ENCODE measurements at places on chromosomes 6 and 20.

DNA sequence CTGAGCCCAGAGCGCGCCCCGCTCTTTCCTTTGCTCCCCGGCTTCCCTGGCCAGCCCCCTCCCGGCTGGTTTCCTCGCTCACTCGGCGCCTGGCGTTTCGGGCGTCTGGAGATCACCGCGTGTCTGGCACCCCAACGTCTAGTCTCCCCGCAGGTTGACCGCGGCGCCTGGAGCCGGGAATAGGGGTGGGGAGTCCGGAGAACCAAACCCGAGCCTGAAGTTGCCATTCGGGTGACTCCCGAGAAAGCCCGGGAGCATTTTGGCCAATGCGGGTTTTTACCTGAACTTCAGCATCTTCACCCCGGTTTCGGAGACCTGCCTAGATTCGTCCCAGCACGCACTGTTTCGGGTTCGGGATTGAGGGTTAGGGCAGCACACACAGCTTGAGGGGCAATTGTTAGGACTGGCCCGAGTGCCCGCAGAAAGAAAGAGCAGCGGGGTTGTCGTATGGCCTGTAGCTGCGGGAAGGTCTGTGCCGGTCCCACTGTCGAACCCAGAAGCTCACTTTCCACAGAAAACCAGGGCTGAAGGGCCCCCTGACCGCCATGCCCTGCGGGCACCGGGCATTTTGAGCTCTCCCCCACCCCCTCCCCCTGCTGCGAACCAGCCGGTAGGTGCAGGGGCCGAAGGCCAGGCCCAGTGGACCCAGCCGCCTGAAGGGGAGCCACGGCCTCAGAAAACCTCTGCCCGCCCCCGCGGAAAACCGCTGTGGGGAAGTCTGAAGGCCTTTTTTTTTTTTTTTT lies 2.1 kb downstream of the FOXP4 start:
- peak; percentile 30 for DNase-seq

DNA sequence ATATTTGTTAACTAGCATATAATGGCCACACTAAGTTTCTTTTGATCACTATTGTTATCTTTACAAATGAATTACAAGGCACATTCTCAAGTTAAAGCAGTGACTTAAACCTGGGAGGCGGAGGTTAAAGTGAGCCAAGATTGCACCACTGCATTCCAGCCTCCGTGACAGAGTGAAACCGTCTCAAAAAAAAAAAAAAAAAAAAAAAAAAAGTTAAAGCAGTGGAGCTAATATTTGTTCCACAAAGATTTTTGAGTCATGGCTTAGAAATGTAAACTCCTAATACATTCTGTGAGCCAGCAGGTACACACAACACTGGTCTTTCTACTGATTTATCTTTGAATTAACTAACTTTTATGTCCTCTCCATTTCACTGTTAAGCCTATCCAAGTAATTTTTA lies 221.7 kb upstream of the HTR1E start:
- no peak for DNase-seq

GRCh38 chr20:2307136-2307535 lies 11.3 kb downstream of the TGM3 start:
- no peak for DNase-seq

DNA sequence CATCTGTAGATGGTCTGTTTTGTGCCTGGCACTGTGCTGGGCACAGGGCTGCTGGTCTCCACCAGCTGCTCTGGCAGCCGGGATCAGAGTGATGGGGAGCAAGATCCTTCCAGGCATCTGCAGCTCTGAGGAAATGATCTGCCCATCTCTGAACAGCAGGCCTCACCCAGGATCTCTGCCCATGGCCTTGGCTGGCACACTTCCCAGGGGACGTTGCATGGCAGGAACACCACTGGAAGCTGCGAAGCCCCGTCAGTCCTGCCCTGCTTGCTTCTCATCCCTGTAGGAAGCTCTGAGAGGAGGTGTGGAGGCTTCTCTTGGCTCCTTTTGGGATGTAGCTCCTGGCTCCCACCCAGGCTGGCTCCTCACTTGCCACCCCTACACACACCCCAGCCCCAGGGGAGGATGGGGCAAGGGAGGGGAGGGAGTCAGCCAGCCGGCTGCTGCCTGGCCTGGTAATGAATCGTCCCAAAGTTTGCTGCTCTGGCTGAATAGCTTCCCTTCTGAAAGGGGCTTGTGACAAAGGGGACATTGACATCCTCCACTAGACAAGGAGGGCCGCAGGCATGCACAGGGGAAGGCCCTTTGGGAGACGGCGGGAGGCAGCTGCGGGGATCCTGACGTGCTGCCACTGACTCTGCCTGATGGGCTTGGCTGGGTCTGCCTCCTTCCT lies 108.9 kb downstream of the VEGFA start:
- no peak for DNase-seq

GRCh38 chr6:22954749-22955385 lies 385.5 kb downstream of the HDGFL1 start:
- no peak for DNase-seq

- DNase-seq: no peak
These were observed 36.6 kb downstream of the CRISP2 start for GRCh38 chr6:49676671-49677281.

GRCh38 chr6:144530118-144530517 lies 245.0 kb downstream of the UTRN start:
- DNase-seq: no peak

GRCh38 chr6:77341058-77341986 lies 122.0 kb downstream of the HTR1B start:
- DNase-seq: no peak

GRCh38 chr6:144331491-144331969 lies 46.4 kb downstream of the UTRN start:
- DNase-seq: no peak

DNA sequence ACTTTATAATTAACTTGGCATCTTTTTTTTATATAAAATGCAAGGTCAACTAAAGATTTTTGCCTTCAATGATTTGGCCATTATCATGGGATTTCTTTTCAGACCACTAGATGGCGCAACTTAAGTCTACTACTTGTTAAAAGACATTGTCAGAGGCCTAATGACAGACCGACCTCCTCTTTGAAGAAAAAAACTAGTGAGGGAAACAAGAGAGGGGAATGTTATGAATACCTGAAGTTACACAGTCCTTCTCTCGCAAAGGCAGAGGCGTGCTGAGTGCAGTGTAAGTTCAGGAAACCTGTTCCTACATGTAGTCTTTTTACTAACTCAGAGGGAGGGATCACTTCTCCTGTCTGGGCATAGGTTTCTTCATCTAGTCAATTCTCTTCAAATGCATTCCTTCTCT lies 9.3 kb downstream of the TRAPPC3L start:
- peak; percentile 8 for DNase-seq

DNA sequence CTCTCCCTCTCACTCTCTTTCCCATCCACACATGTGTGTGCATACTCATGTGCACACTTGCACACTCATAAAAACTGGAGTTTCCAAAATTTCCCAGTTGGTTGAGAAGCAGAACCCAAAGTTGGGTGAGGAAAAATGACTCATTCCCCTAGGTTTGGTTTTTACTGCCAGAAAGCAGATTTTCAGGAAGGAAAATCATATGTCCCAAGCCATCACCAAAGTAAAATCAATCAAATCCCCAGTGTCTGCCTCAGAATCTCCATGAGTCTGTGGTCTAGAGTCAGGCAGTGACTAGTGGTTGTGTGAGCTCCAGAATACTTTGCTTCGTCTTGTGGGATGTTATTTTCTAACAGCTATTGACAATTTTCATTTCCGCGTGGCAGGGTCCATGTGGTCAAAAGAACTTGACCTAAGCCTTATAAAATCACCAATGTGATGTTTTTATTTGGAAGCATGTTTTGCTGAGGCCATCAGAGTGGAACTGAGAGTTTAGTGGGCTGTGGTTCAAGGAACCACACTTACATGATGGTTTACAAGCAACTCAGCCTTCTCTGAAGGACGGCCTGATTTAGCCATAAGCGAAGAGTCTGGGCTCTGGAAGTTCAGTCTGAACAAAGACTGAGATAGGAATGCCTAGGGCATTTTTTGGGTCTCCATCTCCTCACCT lies 81.9 kb upstream of the CCN6 start:
- DNase-seq: no peak

- DNase-seq: no peak
These were observed 76.5 kb downstream of the ADAT2 start for GRCh38 chr6:143374014-143374413.

DNA sequence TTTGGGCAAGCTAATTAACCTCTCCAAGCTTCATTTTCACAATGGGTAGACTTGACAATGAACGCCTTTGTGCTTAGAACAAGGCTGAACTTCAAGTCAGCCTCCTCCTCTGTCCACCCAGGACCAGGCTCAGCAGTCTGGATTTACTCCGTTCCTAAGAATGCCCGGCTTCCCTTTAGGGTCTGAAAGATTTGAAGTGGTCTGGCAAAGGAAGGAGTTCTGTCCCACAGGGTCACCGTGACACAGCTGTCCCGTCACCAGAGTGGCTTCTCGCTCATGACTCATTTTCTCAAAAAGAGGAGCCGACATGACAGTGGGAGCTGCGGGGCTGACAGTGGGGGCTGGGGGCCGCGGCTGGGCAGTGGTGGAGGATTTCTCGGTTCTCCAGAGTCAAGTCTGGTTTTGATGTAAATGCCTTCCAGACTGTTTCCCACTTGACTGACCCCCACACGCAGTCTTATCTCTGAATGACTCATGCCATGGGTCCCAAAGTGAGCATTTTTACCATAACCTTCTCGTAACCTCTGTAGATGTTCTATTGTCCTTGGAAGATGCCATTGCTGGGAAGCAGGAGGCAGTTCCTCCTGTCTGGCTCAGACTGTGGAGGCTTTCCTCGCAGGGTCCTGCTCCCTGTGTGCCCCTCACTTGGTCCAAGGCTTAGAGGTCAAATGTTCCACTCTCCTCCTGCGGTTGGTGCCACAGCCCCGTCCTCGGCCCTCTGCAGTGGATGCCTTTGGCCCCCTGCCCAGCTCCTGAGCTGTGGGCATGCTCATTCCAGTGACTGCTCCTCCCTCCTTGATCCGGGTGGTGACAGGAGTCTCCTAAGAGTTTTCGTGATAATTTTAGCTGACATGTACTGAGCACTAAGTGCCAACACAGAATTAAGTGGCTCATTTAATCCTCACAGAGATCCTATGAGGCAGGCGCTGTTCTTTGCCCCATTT lies 253.1 kb downstream of the FNDC1 start:
- DNase-seq: no peak

DNA sequence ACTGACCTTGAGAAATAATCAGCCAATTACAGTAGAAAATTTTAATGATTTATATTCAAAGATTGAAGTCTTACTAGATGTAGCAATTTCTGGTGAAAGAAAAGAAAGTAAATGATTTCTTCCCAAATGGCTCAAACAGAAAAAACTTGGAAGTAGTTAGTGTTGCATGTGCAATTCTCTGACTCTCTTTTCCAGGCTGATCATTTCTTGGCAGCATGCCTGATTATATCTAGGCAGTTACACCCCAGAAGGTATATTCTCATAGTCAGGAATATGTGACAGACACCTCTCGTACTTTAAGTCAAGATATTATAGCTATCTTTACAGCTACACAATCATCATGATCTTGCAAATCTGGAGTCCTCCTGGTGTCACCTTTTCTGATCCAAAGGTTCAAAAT lies 122.9 kb downstream of the PDE7B start:
- DNase-seq: no peak

DNA sequence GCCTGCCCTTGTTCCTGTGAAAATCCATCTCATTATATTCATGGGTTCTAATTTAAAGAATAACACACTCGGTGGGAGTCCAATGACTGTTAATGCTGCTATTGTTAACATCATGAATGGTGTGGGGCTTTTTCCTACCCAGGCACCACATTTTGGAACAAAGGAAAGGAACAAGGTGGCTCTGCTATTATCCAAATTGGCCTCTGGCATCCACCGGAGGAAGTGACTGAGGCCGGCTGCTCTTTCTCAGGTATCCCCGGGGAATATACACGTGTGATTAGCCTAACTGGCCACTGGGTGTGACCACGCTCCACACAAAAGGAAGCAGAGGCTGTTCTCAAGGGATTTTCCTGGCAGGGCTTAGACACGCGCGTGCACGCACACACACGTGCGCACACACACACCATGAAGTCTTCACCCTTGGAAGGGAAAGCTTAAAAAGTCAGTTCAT lies 601.2 kb upstream of the ARID1B start:
- no peak for DNase-seq

DNA sequence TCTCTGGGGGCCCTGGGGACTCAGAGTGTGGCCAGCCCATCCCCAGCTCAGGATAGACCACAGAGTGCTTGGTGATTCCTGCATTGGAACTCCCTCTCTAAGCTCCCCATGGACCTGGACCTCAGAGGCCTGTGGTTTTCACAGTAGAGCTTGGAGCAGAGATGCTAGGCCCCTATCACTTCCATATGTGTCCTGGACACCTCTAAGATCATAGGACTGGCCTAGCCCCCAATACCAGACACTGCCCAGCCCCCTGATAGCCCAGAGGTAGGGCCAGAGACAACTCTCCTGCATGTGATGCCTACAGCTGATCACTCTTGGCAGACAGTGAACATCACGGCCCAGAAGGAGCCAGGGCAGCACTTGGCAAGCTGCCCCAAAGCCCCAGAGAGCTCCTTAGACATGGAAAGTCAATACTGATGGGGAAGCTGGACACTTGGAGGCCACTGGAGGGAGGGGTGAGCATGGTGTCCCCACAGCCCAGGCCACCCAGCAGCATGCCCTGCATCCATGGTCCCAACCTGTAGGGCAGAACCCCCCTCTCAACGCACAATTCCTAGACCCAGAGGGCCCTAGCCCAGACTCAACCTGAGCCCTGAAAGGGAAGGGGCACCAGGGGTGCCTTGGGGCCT lies 27.1 kb downstream of the UBD start:
- DNase-seq: peak; percentile 41

GRCh38 chr6:11324453-11325015 lies 92.1 kb upstream of the NEDD9 start:
- peak; percentile 73 for DNase-seq

GRCh38 chr6:44452725-44453124 lies 65.2 kb downstream of the CDC5L start:
- no peak for DNase-seq

GRCh38 chr6:7846966-7847818 lies 63.4 kb downstream of the TXNDC5 start:
- DNase-seq: no peak

GRCh38 chr20:38267296-38267695 lies 6.8 kb upstream of the KIAA1755 start:
- DNase-seq: no peak

GRCh38 chr6:19734519-19734918 lies 102.7 kb upstream of the ID4 start:
- no peak for DNase-seq

DNA sequence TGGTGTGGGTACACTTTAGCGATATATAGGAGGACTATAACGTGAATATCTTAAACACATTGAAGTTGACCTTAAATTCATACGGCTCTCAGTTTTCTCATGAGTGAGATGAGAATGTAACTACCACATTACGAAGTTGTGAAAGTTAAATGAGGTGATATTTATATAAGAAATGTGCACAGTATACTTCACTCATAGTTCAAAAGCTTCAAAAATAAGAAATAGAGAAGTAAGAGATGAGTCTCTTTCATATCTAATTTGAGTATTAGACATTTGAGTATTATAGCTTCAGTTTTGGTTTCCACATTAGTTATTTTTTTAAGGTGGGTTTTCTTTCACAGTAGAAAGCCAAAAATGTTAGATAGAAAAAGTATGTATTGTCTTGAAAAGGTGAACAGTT lies 183.3 kb downstream of the NKAIN2 start:
- DNase-seq: no peak

Measured in stimulated activated effector memory CD8-positive, alpha-beta T cell treated with anti-CD3 and anti-CD28 coated beads, Interleukin-12 subunit alpha, Interleukin-12 subunit beta, amount 100 ng/mL, for 72 hours (primary cell).